ENCODE measurements at places on chromosomes 7 and 10.

GRCh38 chr7:130405003-130405402 lies 24.7 kb downstream of the CPA1 start:
- no peak for DNase-seq

DNA sequence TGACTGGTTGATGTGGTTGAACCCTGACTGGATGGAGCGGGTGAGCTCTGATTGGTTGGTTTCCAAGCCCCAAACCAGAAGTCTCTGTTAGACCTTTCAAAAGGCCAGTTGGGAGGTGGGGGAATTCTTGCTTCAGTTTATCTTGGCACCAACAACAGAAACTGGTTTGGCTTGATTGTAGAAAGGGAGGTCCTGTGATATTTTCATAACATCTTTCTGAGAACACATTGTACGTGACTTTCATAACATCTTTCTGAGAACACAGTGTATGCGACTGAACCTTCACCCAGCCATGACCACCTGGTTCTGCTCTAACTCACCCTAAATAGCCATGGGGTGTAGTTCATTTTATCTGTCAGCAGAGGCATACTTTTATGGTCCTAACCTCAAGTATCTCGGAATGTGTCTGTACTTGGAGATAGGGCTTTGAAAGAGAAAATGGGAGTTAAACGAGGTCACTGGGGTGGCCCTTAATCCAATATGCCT lies 88.3 kb downstream of the GALNT17 start:
- no peak for DNase-seq

GRCh38 chr10:103740611-103741010 lies 114.8 kb downstream of the SH3PXD2A start:
- DNase-seq: no peak

- no peak for DNase-seq
Observed at GRCh38 chr10:79053481-79054202, 15.1 kb upstream of the ZMIZ1 start.

DNA sequence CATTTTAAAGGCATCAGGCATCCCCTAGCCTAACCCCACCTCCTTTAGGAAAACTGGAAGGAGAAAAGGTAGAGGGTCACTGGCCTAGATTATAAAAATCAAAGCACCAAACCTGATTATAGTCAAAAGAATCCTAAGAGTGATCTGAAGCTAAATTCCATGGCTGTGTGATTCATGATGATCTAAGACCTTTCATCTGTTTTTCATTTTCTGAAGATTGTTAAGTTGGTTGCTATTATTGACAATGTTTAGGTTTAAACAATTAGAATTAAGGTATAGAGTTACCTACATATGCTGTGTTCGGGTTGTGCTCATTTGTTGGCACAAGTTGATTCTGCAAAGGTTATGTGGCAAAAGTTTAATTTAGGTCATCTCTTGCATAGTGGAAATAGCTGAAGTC lies 148.7 kb downstream of the BICC1 start:
- no peak for DNase-seq

GRCh38 chr7:6111041-6111440 lies 79.9 kb downstream of the ANKRD61 start:
- DNase-seq: no peak

DNA sequence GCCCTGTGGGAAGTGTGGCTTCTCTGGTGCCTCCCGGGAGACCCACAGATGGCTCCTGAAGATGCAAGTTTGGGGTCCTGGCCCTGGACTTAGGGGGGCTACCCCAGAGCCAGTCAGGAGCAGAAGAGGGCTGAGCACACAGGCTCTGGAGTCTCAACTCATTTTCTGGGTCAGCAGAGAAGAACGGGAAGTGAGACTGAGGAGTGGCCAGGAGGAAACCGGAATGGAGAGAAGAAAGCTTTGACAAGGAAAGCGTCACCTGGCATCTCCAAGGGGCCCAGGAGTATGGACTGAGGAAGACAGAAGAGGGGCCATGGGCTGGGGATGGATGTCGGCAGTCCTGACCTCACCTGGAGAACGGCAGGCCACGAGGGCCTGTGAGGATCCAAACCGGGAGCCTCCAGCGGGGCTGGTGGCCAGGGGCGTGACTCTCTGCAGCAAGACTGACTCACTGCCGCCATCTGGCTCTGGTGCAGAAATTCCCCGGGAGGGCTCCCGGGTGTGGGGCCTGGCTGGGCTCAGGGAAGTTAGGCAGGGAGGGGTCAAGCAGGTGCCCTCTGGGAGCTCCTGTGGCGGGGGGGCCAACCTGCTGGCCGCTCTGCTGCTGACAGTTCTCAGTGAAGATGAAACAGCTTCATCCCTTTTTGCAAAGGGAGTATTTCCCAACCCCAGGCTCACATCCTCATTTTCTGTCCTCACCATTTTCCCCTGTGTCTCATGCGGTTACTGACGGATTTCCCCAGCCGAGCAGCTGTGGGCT lies 23.6 kb downstream of the DAGLB start:
- DNase-seq: peak; percentile 24

GRCh38 chr10:124508070-124508667 lies 46.5 kb downstream of the LHPP start:
- no peak for DNase-seq

DNA sequence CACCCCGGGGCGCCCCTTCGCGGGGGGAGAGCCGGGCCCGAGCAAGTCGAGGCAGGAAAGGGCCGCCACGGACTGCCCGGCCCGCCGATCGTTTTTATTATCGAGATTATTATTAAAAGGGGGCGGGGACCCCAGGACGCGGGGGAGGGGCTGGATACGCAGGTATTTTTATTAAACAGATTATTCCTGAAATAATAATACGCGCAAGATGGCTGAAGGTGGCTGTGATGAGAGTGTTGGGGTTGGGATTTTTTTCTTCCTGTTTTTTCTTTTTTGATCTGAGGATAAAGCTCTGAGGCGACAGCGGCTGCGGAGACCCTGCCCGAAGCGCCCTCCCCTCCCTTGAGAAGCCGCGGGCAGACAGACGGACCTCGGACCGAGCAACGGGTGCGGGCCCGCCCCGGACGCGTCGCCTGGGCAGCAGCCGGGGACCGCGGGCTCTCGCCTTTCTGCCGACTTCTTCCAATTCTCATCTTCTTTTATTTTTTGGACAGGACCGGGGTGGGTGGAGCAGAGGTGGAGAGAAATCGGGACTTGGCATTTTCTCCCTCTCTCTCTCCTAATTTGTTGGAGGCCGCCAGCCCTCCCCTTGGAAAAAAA lies 1.4 kb upstream of the TRIM8 start:
- DNase-seq: peak; percentile 48

Data from CD4-positive, alpha-beta T cell treated with Interleukin-1 beta for 1 hour (primary cell).